ENCODE measurements at places on chromosomes 5 and 9. TPM values are rescaled to one million over a fixed set of nuclear protein-coding genes. Genes with fewer than 3 reads are reported as not detected.

Gene IL5
- not detected for total RNA-seq

- no peak for DNase-seq
Measured at GRCh38 chr5:174901336-174901735, 177.0 kb downstream of the MSX2 start.

Gene TAF1L
- total RNA-seq = not detected

GRCh38 chr5:151504006-151504405 lies 56.6 kb downstream of the SLC36A1 start:
- no peak for DNase-seq

Gene CHSY3
- total RNA-seq = 2.5 TPM

DNA sequence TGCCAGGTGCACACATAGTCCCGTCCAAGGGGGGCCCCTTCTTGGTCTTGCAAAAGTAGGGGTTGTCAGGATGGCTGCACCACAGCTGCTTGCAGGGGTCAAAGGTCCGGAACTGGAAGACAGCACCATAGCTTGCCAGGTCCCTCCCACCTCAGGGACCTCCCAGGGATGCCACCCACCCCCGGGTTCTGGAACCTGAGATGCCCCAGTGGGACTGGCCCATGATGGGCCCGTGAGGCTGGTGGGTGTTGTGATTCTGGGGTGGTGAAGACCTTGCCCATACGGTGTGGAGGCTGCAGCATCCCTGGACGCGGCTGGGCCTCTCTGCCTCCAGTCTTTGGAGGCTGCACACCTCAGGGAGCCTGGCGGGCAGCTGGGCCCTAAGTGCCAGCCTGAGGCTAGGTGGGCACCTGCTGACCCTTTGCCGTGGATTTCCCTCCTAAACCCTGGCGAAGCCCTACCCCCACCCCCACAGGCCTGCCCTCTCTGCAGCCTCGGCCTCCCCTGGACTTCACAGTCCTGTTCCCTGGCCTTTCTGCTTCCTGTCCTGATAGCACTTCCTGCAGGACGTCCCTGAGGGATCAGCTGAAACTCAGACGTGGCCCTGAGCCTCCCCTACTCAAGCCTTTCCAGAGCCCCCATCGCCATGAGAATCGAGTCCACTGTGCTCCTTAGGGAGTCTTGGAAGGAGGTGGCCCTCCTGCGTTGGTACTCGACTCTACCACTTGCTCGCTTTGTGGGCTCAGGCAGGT lies 92.1 kb downstream of the ZNF354C start:
- DNase-seq = no peak

- no peak for DNase-seq
Measured at GRCh38 chr9:68970151-68970550, 43.8 kb downstream of the PRKACG start.

DNA sequence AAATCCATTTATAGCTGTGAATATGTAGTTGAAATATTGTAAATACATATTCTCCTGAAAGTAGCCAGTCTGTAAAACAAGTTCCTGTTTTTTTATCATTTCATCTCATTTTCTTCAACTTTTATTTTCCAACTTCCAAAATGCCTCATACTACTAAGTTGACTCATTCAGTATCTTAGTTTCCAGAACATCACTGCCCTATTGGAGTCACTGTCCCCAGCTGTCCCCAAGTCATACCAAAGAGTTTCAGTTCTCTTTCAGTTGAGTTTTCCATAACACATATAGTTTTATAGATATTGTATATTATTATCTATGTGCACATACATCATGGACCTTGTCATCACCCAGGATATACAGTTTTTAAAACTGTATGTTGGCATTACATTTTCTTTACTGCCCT lies 261.7 kb downstream of the CDH12 start:
- no peak for DNase-seq

GRCh38 chr5:172529896-172530295 lies 75.6 kb upstream of the SH3PXD2B start:
- DNase-seq = peak; percentile 43

Gene SEMA4D
- 22.1 TPM for total RNA-seq

DNA sequence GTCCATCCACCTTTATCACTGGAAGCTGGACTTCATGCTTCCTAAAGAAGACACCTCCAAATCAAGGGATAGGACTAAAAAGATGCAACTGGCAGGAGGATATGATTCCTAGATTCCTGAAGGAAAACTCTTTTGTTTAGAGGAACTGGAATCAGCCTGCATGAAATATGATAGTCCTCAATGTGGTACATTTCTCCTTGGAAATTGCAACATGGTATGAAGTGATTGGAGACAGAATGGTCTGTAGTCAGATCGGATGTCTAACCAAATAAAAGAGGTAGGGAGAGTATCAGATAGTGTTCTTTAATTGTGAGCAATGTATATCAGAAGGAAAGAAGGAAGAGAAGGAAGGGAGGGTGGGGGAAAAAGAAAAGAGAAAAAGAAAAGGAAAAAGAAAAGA lies 116.1 kb upstream of the FSTL4 start:
- no peak for DNase-seq

- DNase-seq = no peak
Measured at GRCh38 chr9:129089246-129089645, 8.3 kb downstream of the DOLPP1 start.

Gene SPINK5
- total RNA-seq = 2.3 TPM

DNA sequence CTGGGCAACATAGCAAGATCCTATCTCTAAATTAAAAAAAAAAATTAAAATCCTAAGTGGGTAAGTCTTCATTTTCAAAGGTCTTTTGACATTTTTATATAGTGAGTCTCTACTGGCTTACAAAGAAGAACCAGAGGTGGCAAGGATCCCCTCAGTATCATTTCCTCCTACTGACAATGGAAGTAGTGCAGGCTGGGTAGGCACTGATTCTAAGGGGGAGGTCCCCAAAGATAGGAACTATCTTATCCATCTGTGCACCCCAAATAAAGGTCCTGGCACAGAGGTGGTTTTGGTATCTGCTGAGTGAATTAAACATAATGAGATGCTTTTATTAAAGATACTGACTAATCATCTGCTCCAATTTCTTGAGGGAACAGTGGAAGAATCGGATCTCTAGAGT lies 4.2 kb downstream of the FAM193B start:
- no peak for DNase-seq

Gene SHB
- total RNA-seq = 33.9 TPM

DNA sequence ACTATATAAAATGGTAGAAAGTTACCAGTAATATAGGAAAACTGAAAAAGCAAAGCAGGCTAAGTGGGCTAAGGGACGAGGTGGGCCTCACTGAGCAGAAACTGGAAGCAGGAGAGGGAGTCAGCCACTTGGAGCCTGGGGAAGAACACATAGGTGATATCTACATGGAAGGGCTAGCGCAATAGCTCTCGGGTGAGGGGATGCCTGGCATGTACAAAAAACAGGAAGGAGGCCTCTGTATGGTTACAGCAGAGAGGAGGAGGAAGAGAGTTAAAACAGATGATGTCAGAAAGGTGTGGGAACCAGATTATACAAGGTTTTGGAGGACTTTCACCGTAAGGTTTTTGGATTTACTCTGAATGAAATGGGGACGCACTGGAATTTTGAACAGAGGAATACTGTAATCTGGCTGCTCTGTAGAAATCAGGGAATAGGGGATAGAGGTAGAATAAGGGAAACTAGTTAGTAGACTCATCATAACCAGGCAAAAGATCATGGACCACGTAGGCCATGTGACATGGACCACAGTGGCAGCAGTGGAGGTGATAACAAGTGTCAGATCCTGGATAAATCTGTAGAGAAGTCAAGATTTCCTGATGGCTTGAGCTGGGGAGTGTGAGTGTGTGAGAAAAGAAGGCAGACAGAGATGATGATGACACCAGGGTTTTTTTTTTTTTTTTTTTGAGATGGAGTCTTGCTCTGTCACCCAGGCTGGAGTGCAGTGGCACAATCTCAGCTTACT lies 52.5 kb downstream of the FNBP1 start:
- no peak for DNase-seq

Gene NEUROG1
- not detected for total RNA-seq

Gene GPR151
- total RNA-seq = not detected

- no peak for DNase-seq
Measured at GRCh38 chr9:38017885-38018186, 51.2 kb downstream of the SHB start.

Gene SEMA6A
- 3.9 TPM for total RNA-seq

- no peak for DNase-seq
Measured at GRCh38 chr5:126852091-126852571, 75.2 kb downstream of the LMNB1 start.

Gene ERAP2
- total RNA-seq = 5.5 TPM

DNA sequence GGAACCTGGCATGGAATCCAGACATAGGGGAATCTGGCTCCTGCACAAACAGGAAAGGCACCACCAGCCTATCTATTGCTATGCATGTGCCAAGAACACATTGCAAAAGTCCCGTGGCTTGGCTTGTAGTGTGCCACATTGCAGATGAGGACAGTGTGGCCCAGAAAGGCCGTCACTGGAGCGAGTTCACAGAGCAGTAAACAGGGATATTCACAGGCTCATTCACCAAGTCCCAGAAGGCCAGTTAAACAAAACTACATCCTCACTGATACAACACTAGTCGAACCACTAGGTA lies 39.6 kb upstream of the TRIM32 start:
- DNase-seq = peak; percentile 91

GRCh38 chr5:24602188-24602587 lies 42.6 kb downstream of the CDH10 start:
- no peak for DNase-seq

DNA sequence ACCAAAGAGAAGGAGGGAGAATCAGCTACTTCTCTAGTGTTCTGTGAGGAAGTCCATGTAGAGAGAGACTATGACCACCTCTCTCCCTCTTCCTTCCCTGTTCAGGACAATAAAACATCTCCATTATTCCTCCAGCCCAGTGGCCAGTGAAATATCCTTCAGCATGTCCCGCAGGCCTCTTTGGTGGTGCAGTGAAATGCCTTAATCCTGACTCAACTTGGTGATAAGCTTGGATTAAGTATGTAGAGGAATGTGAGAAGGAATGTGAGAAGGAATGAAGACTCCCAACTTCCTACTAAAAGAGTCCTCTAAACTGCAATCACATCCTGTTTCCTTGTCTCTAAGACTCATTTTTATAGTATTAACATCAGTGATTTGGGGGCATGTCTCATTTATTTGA lies 167.3 kb downstream of the TRPM3 start:
- no peak for DNase-seq

GRCh38 chr5:943918-944620 lies 51.4 kb downstream of the TRIP13 start:
- no peak for DNase-seq

DNA sequence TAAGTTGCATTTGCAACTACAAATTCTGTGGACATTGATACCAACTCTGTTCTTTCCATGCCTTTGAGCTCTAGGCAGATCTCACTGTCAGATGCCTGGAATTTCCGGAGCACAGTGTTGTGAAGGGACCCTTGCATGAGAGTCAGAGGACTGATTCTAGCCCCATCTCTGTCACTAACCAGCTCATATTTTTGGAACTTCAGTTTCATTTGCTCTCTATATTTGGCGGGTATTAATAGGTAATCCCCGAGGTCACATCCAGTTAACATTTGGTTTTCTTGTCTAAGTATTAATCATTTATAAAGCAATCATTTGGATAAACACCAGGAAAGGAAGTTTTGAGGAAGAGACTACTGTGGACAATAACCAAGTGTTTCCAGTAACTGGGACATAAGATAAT lies 115.7 kb downstream of the MAN2A1 start:
- DNase-seq = no peak

Gene PCDHGB6
- 5.0 TPM for total RNA-seq

Gene PDE6A
- total RNA-seq = not detected

Gene CDH6
- 1.1 TPM for total RNA-seq

DNA sequence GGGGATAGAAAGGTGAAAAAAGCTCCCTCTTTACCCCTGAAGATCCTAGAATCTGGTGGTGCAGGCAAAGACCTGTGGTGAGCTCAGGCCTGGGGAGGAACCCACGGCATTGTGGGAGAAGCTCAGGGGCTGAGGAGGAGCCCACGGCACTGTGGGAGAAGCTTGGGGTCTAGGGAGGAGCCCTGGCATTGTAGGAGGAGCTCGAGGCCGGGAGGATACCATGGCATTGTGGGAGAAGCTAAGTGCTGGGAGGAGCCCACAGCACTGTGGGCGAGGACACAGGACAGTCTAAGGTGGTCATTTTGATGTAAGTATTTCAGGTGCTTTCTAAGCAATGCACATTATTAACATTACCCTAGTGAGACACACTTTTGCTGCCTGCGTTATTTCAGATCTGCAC lies 179.7 kb downstream of the HSD17B3 start:
- no peak for DNase-seq

GRCh38 chr5:74631081-74631953 lies 9.2 kb downstream of the ENC1 start:
- DNase-seq = no peak
